ENCODE measurements at places on chromosomes 5 and 9. TPM values are rescaled to one million over a fixed set of nuclear protein-coding genes. Genes with fewer than 3 reads are reported as not detected.

Gene WNT8A
- not detected for total RNA-seq

Gene SPINK7
- total RNA-seq, result not detected

Gene PELO
- 75.2 TPM for total RNA-seq

Gene EGFL7
- 3.6 TPM for total RNA-seq

Gene ARHGEF28
- 7.8 TPM for total RNA-seq

Gene BASP1
- 93.7 TPM for total RNA-seq

Gene PRPF4
- 26.2 TPM for total RNA-seq

- H3K36me3 ChIP-seq, result no peaks in the 10 kb centered on the region
- H3K4me1 ChIP-seq, result peaks cover 11% of the 10 kb centered on the region
- peaks cover 2% of the 10 kb centered on the region for H3K27me3 ChIP-seq
- H3K4me3 ChIP-seq, result no peak overlapping the region
These were observed 661.7 kb downstream of the KCTD16 start for GRCh38 chr5:144832416-144832815.

DNA sequence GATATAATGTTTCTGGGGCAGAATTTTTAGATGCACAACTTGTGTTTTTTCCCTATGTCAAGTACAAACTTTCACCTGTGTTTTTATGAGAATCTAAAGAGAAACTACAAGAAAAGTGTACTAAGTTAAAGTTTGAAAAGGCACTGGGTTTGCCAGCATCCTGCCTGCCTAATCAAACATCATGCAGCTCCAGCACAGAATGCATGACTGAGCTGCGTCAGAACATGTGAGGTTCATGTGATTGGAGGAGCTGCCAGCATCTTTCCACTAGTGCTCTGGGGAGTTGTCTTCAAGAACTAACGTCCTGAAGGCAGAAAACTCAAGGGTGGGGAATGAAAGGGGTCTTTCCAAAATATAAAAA is 46.1 kb upstream of the RIC1 start:
- peaks cover 2% of the 10 kb centered on the region for H3K27me3 ChIP-seq
- DNase-seq, result peak; percentile 62
- H3K27ac ChIP-seq, result peak overlapping the region; percentile 97
- H3K4me3 ChIP-seq, result peak overlapping the region; percentile 74
- peaks cover 40% of the 10 kb centered on the region for H3K36me3 ChIP-seq

DNA sequence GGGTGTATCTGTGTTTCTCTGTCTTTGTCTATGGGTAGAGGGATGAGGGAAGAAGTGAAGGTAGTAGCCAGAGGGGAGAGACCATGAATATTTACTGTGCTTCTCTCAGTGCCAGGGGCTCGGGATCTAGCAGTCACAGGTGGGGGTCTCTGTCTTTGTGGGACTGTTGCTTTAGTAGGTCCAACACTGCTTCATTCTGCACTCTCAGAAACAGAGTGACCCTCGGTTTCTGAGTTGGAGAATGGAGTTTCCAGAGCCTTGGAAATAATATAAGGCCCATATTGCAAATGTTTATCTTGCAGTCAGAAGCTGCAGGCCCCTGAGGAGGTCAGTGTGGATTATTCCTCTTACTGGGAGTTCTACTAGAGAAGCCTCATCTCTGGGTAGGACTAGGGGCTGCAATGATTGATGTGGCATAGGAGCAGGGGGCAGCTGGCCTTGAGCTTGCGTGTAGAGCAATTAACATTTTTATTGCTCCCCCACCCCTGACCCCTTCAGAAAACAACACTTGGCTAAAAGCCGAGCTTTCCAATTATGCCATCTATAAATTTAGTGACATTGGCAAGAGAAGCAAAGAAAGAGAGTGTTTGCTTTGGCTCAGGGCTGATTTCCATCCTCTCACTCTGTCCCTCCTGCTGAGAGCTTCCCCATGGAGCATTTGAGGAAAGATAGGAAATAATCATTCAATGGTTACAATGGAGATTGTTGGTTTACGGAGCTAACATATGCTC is 55.0 kb upstream of the TRPC7 start:
- no peak overlapping the region for H3K4me3 ChIP-seq
- no peaks in the 10 kb centered on the region for H3K4me1 ChIP-seq
- no peaks in the 10 kb centered on the region for H3K36me3 ChIP-seq
- H3K27ac ChIP-seq, result no peak overlapping the region

GRCh38 chr9:82091610-82092009 is 103.0 kb downstream of the SPATA31D1 start:
- H3K4me1 ChIP-seq, result peaks cover 2% of the 10 kb centered on the region
- no peak for DNase-seq

GRCh38 chr5:149072791-149073190 is 9.9 kb upstream of the SH3TC2 start:
- no peaks in the 10 kb centered on the region for H3K27me3 ChIP-seq
- no peak overlapping the region for H3K4me3 ChIP-seq
- no peak overlapping the region for H3K27ac ChIP-seq
- DNase-seq, result no peak

DNA sequence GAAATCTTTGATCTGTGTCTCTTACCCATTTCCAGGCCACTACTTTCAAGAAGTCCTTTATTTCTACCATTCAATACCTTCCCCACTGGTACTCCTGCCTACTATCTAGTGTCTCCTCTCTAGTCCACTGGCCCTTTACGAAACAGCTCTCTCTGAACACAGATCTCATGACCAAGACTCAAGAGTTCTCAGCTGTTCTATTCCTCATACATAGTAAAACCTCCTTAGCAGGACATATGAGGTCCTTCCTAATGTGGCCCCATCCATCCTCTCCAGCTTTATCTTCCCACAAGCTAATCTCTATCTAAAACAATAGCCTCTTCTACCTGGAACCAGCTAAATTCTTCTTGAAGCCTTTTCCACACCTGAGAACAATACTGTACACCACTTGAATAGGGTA is 2.6 kb downstream of the TEX10 start:
- H3K27ac ChIP-seq, result 0 out of 2 replicates have a peak overlapping the region, but pooled peaks have one; percentile 3
- H3K4me1 ChIP-seq, result peaks cover 72% of the 10 kb centered on the region
- H3K27me3 ChIP-seq, result peaks cover 3% of the 10 kb centered on the region
- peak overlapping the region; percentile 3 for H3K4me3 ChIP-seq
- no peak for DNase-seq

DNA sequence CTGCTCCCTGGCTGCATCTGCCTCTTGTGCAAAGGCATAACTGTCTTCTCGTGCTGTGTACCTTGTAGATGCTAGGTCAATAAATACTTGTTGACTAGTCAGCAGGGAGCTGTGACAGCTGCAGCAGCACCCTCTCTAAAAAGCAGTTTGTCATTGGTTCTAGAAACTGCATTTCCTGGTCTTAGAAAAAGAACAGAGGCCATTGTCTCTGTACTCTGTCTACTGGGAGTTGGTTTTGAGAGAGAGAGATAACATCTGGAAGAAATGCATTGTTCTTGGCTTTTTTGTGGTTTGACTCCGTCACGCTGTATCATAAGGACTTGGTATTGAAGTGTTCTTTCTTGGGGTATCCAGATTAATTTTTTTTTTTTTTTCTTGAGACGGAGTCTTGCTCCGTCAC is 32.3 kb downstream of the SH3GLB2 start:
- no peak overlapping the region for H3K4me3 ChIP-seq
- no peak for DNase-seq
- H3K27me3 ChIP-seq, result peaks cover 1% of the 10 kb centered on the region
- no peaks in the 10 kb centered on the region for H3K4me1 ChIP-seq
- peaks cover 42% of the 10 kb centered on the region for H3K36me3 ChIP-seq

DNA sequence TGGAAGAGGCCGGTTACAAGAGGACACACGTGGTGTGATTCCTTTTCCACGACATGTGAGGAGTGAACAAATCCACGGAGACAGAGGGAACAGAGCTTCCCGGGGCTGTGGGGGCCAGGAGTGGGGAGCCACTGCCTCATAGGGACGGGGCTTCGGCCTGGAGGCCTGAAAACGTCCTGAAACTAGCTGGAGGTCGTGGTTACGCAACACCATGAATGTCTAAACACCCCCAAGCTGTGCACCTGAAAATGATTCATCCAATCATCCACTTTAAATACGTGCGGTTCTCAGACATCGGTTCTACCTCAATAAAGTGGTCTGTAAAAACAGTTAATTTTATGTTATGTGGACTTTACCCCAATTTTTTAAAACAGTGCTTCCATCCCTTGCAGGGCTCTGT is 65.3 kb upstream of the PPP1R26 start:
- H3K36me3 ChIP-seq, result no peaks in the 10 kb centered on the region
- no peaks in the 10 kb centered on the region for H3K4me1 ChIP-seq

GRCh38 chr5:127650022-127650421 is 1.1 kb downstream of the CTXN3 start:
- DNase-seq, result no peak
- H3K36me3 ChIP-seq, result no peaks in the 10 kb centered on the region
- H3K27ac ChIP-seq, result no peak overlapping the region

- no peak for DNase-seq
- H3K36me3 ChIP-seq, result no peaks in the 10 kb centered on the region
- peaks cover 6% of the 10 kb centered on the region for H3K27me3 ChIP-seq
- H3K27ac ChIP-seq, result no peak overlapping the region
- no peak overlapping the region for H3K4me3 ChIP-seq
- H3K4me1 ChIP-seq, result no peaks in the 10 kb centered on the region
These were observed 145.6 kb downstream of the GNA14 start for GRCh38 chr9:77502568-77502967.

- no peaks in the 10 kb centered on the region for H3K36me3 ChIP-seq
- peak overlapping the region; percentile 85 for H3K4me3 ChIP-seq
- DNase-seq, result no peak
- H3K4me1 ChIP-seq, result peaks cover 38% of the 10 kb centered on the region
- peak overlapping the region; percentile 62 for H3K27ac ChIP-seq
These were observed 538 bp upstream of the ARHGEF28 start for GRCh38 chr5:73625372-73625943.

Measured in HFFc6 (cell line).